CD4-positive, alpha-beta T cell treated with Interferon gamma for 1 hour (primary cell): ENCODE measurements at places on chromosomes 11 and 22.

DNA sequence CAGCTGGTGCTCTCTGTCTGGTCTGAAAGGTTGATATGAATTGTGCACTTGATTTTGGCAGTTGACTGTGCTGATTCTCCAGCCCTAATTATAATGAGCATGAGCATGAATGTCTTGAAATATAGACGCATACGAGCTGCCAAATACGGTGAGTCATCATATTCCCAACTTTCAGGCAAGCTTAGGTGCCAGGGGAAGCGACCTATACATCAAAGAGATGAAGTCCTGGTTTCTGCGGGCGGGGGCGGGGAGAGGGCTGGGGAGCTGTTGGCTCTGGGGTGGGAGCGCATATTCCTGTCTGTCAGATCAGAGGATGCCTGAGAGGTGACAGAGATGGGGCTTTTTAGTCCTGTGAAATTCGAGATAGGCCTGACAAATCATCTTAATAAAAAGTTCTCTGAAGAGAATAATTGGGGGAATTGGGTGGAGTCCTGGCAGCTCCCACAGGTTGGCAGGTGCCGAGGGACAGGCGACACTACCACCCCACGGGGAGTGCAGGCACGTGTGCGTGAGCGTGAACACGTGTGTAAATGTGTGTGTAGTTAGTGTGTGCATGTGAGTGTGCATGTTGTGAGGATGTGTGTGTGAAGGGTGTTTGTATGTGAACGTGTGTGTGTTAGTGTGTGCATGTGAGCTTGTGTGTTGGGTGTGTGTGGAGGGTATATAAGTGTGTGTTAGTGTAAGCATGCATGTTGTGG is 865.3 kb downstream of the TBC1D22A start:
- no peak for DNase-seq

- no peak for DNase-seq
Measured at GRCh38 chr11:12172493-12173013, 62.2 kb downstream of the MICAL2 start.

DNA sequence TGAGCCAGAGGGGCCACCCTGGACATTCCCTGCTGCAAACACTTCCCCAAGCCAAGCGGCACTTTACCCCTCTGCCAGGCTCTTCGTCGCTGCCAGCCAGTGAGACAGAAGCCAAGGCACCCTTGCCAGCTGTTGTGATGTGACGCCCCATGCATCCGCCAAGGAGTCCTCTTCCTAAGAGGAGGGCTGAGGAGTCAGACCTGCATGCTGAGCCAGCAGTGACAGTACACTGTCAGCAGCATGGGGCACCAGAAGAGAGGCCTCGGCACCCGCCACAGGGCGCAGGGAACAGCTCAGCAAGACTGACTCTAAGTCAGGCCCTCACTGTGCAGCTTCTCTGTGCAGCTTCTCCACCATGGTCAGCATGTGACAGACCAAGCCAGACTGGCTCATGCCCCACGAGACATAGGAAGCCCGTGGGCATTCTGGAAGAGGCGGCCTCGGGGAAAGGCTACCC is 26.4 kb downstream of the VPS37C start:
- no peak for DNase-seq

DNA sequence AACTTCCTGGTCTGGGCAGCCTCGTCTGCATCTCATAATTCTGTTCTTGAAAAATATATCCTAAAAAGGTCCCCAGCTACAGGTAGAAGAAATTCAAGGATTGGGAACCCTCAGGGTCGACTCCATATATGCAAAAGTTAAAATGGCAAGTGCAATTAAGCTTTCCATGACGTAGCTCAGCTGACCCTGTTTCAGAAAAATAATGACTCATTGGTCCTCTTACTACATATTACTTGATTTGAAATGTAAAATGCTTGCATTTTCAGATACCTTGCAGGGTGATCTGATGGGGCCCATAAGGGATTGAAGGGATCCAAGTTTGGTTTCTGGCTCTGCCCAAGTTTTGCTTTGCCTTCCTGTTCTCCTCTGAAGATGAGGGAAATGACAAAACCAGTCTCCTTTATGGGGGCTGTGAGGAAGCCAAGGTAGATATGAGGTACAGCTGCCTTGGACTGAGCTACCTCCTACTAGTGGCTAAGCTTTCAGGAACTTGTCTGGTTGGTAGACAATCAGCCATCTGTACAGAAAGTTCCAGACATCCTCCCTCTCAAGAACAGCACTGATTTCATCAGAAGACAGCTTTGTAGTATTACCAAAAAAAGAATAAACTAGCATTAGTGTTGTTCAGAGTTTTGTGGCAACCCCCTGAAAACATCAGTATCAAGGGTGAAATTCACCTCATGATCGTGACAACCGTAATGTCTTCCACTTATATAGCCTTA is 177.3 kb downstream of the DBX1 start:
- no peak for DNase-seq

- no peak for DNase-seq
Measured at GRCh38 chr11:45180848-45181192, 34.4 kb downstream of the PRDM11 start.

- no peak for DNase-seq
Measured at GRCh38 chr11:12546660-12547059, 127.6 kb upstream of the TEAD1 start.

DNA sequence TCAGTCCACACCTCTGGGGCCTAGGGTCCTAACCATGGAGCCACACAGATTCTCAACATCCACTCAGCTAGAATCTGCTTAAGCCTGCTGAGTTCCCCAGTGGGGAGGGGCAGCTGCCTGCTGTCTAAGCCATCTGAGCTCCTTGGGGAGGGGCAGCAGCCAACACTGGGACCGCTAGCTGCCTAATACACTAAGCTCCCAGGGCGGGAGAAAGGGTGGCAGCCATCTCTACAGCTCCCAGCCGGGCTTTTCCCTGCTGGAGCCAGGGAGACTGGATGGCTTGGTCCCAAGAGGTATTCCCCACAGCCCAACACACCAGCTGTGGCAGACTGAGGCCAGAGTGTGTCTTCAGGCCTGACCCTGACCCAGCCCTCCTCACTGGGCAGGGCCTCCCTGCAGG is 217.3 kb upstream of the TMEM45B start:
- DNase-seq = no peak

DNA sequence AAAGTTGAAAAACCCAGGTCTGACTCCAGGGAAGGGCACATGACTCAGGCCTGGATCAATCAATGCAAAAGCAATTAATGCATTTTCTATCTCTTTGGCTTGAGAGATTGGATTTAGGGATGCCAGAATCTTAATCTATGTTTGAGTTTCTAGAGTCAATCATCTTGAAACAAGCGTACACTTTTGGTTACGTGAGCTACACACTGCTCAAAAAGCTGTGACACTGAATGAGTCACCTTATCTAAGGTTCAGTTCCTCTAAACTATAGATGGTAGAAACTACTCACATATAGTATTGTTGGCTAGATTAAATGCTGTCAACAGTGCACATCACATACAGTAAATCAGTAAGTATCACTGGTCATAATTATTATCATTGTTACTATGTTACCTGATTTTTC is 24.2 kb downstream of the MRE11 start:
- no peak for DNase-seq

DNA sequence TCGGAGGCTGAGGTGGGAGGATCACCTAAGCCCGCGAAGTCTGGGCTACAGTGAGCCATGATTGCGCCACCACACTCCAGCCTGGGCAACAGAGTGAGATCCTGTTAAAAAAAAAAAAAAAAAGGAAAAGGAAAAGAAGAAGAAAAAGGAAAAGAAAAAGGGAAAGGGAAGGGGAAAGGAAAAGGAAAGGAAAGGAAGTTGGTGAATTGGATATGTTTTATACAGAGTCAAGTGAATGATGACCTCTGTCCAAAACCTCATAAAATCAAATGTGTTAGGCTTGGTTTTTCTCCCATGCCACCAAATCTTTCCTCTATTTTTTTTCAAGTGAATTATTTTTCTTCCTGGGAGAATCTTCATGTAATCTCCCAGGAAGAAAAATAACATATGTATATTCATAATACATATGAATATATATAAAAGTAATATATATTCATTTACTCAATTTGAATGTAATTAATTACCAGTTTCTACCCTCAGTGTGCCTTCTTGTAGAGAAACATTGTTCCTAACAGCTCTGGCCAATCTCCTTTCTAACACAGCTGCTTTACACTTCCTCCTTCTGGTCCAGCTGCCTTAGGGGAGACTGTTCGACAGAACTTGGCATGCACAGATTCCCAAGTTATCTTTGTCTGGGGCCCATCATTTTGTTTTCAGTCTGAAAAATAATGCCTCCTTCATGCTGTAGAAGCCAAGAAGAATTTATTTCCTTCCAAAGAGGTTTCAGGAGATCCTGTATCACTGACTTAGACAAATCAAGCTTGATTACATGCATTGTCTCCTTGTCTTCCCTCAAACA is 111.9 kb downstream of the CCDC34 start:
- DNase-seq = no peak

DNA sequence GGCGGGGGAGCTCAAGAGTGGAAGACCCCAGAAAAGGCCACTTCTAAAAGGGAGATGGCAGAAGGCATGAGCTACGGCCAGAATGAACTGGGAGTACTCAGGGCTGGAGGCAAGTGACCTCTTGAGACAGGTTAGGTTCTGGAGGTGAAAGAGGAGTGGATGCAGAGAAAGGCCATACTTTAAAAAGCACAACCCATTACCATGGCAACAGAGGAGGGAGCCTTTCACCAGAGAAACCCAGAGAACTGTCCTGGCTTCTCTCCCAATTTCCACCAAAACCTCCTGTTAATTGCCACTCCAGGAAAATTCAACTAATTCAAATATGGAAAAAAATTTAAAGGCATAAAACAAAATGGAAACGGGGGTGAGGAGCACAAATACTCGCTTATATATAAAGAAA is 15.8 kb downstream of the A4GALT start:
- no peak for DNase-seq

DNA sequence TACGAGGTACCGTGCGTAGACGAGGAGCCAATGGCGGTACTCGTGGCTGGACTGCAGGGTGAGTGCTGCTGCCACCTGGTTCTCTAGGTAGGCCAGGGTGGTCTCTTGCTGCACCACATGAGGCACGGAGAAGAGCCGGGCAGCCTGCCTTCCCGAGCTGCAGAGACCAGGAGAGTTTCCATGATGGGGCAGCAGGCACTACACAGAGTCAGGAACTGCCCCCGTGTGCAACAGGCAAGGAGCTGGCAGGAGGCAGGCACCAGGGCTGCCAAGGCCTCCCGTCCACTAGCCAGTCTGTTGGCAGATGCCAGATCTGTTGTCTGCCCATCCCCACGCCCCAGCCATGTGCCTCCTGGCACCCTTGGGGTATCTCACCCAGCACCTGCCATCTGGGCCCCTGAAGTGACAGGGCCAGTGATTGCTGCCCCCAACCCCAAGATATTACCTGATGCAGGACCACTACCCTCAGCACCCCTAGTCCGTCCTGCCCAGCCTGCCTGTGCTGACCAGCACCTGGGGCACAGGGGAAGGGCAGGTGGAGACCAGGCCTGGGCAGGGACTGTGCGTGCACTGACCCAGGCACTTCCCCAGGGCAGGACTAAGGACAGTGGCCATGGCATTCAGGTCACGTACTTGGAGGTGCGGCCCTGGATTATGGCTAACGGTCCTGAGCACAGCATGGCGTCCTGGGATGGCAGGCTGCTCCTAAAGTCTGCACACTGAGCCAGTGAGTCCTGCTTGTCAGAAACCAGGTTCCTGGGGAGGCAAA is 62.0 kb upstream of the CLTCL1 start:
- DNase-seq = no peak

GRCh38 chr11:18527512-18527911 is 770 bp upstream of the TSG101 start:
- no peak for DNase-seq

- no peak for DNase-seq
Measured at GRCh38 chr11:32817852-32818183, 11.9 kb upstream of the PRRG4 start.

DNA sequence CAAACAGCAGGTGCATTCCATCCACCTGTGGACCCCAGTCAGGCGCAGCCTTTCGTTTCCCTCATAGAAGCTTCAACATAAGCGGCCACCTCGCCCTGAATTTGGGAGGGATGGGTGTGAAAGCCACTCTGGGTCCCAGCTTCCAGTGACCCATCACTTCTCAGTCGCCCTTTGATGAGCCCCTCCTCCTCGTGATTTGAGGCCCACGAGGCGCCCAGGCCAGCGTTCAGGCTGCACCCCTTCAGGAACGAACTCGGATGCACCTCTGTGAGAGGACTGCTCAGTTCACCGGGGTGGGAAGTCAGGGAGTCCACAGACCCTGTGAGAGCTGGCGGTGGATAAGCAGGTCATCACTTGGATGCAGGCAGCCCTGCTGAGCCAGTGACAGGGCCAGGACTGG is 1118.2 kb downstream of the BRD1 start:
- no peak for DNase-seq

DNA sequence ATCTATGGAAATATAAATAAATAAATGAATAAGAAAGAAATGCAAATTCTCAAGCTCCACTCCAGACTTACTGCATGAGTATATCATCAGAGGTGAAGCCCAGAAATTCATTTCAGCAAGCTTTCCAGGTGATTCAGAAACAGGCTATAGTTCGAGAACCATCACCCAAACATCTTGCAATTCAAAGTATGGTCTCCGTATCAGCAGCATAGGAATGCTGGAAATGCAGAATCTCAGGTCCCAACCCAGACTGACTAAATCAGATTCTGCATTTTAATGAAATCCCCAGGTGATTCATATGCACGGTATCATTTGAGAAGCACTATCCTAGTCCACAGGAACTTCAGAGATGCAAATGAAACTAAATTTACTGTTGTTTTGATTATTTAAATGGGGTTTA is 95.3 kb downstream of the SERGEF start:
- no peak for DNase-seq

GRCh38 chr11:106961518-106961917 is 56.8 kb downstream of the GUCY1A2 start:
- DNase-seq = no peak

DNA sequence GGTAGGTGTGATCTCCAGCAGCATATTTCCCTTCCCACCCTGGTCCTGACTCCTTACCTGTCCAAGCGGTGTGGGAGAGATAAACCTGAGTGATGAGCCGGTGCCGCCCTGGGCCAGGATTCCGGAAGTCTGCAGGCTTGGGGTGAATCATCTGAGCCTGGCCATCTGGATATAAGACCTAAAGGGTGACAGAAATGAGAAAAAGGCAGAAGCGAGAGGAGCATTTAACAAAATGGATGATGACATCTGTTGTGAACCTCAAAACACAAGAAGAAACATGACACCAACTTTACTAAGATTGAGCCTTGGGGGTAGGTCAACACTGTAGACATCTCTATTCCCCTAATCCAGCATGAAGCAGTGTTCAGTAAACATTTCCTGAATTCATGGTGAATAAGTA is 62.8 kb downstream of the AAMDC start:
- DNase-seq = no peak

GRCh38 chr22:46721501-46722085 is 16.5 kb downstream of the CERK start:
- DNase-seq = no peak

DNA sequence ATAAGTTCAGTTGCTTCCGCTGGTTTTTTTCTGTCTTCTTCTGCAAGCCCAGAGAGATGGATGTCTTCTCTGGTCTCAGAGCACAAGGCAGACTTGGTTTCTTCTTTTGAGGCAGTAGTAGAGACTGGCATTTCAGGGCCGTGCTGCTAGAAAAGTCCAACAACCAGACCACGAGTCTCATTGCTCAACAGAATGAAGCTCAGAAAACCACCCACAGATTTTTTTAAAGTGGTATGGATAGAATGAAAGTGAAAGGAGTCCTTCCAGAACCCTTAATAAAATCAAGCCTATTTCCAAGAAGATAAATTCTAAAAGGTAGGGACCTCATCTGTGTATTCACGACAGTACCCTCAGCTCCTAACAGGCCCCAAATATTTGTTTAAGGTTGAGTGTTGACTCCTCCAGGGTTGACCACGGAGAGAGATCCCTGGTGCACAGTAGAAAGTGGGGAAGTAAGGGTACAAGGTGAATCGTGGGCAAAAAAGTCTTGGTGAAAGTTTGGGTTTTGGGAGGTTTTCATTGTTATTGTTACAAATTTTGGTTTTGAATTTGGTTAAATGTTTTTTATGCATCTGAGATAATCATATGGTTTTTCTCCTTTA is 43.6 kb upstream of the DDX6 start:
- no peak for DNase-seq
